ENCODE measurements at places on chromosomes 1 and 21.

GRCh38 chr1:156359973-156360372 lies 9.0 kb upstream of the RHBG start:
- DNase-seq = no peak

- no peak for DNase-seq
Measured at GRCh38 chr1:246613096-246613758, 47.0 kb downstream of the CNST start.

GRCh38 chr1:216081445-216081844 lies 341.8 kb downstream of the USH2A start:
- DNase-seq = no peak

DNA sequence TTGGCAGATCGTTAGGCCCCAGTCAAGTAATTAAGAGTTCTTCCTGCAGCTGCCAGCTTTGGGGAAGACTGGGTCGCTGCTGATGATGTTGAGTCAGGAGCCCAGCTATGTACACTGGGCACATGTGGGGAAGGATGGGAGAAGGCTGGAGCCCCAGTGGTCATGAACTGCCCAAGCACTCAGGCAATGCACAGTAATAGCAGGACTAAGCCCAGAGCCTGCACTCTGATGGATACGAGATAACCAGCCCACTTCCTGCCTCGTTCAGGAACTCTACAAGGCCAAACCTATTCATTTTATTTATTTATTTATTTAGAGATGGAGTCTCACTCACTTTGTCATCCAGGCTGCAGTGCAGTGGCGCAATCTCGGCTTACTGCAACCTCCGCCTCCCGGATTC lies 81.1 kb upstream of the BTG3 start:
- no peak for DNase-seq

- DNase-seq = no peak
Measured at GRCh38 chr1:160907976-160908375, 23.0 kb upstream of the ITLN1 start.

GRCh38 chr1:31769720-31770390 lies 5.7 kb upstream of the ADGRB2 start:
- DNase-seq = no peak

GRCh38 chr1:160739098-160739511 lies at the start of gene SLAMF7:
SLAMF7 (plus strand) TSS chr1:160739247; CDS start chr1:160739302, 55 bp downstream.
- no peak for DNase-seq

DNA sequence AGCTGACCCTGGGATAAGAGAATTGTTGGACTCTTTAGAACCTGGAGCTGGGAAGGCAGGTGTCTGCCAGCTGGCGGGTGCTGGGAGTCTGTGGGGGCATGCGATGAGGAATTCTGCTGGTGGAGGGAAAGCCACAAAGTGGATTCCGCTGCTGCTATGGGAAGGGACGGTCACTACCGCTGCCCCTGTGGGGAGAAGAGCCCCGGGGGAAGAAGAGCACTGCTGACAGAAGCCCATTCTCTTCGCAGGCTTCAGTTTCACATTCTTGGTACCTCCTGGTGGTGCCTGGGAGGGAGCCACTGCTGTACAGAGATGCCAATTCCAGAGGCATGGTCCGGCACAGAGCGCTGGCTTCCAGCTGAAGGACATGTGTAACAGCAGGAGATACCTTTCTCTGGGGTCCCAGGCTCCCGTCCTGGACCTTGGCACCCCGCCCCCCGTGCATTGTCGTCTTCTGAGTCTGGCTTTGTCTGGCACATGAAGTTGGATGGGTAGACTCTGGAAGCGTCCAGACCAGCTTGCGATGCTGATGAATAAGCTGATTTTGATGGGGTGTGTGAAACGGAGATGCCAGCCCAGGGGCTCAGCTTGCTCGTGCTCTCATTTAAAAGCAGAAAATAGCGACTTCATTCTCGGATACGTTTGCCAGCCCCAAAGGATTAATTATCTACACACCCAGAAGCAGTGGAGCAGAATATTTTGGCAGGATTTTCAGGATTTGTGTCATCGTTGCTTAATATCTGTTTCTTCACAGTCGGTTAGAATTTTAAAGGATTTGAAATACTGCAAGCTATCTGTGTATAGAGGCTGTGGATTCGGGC lies 13.2 kb downstream of the PDXK start:
- DNase-seq = no peak

- DNase-seq = no peak
Measured at GRCh38 chr1:2853711-2854110, 52.2 kb upstream of the TTC34 start.

- DNase-seq = no peak
Measured at GRCh38 chr1:116234429-116234828, 123.2 kb downstream of the MAB21L3 start.

All from fibroblast of skin of left biceps (primary cell).